NCI-H1417 (cell line): ENCODE measurements at places on chromosomes 7 and 10.

- DNase-seq = no peak
Measured at GRCh38 chr7:113099284-113099919, 12.8 kb upstream of the GPR85 start.

DNA sequence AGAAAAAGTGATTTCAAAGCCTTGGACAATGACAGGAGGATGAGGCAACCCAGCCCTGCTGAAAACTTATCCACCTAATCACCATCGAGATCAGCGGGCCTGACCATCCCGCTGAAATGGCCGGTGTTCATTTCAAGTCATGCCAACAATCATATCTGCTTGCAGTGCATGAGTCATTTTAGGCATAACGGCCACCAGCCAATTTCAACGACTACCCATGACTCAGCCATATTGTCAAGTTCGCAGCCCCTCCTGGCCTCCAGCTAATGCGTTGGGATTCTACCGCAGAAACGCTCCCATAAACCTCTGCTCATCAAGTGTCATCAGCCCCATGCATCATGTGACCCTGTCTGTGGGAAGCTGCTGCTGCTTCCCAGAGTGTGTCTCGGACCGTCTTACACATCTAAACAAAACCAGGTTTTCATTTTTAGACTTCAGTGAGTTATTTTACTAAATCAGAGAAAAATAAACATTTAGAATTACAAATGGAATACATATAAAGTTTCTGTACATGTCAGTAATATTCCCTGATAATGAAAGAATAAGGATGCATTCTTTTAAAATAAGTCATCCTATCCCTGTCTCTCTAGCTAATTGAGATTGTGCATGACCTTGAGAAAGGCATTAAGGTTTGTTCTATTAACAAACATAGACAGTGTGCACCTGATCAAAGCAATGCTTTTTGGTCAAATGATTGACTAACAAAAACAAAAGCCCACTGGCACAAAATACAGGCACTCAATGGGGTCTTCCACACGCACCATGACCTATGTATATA lies 188.9 kb downstream of the ADAM12 start:
- no peak for DNase-seq

GRCh38 chr10:35316218-35316967 lies 19.9 kb upstream of the CCNY start:
- DNase-seq = no peak

DNA sequence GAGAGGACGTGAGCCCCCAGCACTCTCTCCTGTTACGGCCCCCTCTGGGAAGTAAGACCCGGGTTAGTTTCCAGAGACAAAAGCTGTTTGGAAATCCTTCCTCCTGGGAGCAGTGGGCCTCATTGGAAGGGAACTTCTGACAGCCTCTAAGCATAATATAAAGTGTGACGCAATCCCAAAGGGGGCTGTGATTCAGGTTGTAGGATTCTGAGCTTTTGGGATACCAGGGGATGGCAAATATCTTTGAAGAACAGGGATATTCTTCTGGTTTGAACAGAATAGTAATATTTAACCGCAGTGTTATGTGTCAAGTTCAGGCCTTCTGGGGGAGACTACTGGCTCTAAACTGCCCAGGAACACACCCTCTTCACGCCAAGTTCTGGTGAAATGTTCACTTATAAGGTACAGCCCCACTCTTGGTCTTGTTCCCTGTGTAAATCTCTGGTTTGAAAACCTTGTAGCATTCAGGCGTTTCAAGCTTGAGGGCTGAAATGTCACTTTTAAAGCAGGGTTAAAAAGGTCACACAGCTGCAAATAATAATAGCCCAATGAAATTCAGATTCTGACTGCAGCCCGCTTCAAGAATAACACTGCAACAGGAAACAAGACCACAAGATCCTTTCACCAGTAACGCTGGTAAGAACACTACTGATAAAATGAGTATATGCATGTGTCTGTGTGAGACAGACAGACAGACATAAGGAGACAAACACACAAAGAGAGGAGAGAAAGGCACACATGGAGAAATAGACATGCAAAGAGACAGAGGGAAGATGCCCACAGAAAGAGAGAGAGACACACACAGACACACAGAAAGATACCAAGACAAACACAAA lies 69.0 kb downstream of the CREB5 start:
- no peak for DNase-seq

- DNase-seq = peak; percentile 79
Measured at GRCh38 chr7:33904681-33905388, 504 bp upstream of the BMPER start.

GRCh38 chr7:106206826-106207541 lies 77.8 kb downstream of the NAMPT start:
- no peak for DNase-seq

- DNase-seq = no peak
Measured at GRCh38 chr7:26648554-26648953, 215.8 kb downstream of the SKAP2 start.

- no peak for DNase-seq
Measured at GRCh38 chr10:35843524-35844181, 201.6 kb upstream of the FZD8 start.

DNA sequence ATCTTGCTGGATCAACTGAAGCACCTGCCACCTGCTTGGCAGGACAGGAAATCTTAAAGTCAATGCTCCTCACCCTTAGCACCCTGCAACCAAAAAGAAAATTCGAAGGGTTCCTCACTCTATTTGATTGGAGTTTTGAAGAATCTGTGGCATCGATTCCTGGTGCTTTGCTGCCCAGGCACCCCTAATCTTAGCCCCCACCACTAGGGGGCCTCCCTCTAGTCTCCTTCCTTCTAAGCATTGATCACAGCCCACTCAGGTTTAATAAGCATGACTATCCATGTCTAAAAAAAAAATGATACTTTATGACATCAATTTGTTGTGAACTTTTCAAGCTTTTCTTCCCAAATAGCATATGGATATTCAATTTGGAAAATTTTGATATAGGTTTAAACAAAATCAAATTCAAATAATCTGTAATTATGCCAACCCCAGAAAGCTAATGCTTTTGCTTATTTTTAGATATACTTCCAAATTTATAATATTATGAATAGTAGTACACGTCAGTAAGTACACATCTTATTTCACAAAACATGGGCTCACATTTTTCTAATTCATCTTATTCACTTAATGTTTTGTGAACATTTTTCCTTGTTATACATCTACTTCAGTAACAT lies 45.3 kb downstream of the NRG3 start:
- DNase-seq = peak; percentile 0

DNA sequence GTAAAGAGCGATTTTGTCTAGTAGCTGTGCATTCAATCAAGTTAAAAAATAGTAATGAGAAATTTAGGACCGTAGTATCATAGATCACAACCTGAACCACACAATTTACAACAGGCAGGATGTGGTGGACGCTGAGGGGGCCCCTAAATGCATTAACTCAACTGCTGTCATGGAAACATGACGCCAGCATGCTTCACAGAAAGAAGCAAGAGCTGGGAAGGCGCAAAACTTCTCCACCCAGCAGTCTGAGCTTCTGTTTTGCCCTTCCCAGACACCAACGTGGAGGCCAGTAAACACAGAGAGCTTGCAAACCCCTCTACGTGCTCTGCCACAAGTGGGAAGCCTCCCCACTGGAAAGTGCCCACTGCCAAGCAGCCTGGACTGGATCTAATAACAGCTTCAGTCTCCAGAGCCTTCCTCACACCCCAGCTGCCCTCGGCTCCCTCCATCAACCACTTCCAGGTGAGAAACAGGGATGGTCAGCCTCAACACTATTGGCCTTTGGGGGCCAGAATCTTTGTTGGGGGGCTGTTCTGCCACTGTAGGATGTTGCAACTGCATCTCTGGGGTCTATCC lies 151.8 kb downstream of the SFMBT2 start:
- DNase-seq = no peak

DNA sequence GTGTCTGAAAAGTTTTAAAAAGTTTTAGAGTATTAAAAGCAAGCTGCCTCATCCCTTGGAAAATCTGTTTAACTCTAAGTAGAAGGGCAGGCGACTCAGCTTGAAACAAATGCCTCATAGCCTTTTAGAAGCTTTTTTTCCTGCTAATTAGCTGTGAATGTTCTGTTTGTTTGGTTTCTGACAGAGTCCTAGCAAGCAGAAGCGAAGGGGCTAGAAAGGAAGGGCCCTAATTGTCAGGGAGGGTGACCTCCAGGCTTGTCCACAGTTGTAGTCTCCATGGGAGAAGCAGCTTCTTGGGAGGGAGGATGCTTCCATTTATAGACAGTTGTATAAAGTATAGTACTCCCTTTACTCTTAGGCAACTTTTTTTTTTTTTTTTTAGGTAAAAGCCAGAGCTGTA lies 90.9 kb downstream of the DNAJC1 start:
- peak; percentile 5 for DNase-seq

GRCh38 chr7:92798517-92799249 lies 37.7 kb downstream of the CDK6 start:
- DNase-seq = no peak

GRCh38 chr10:118950190-118950680 lies 79.3 kb upstream of the NANOS1 start:
- DNase-seq = peak; percentile 63

- no peak for DNase-seq
Measured at GRCh38 chr10:22346096-22346661, 883 bp downstream of the SPAG6 start.

- DNase-seq = peak; percentile 0
Measured at GRCh38 chr10:50367732-50368131, 116.4 kb upstream of the ASAH2 start.

GRCh38 chr7:82755705-82756551 lies 312.4 kb upstream of the CACNA2D1 start:
- no peak for DNase-seq
